Stimulated activated CD4-positive, alpha-beta T cell treated with anti-CD3 and anti-CD28 coated beads, TNF-alpha, amount 100 ng/mL, for 4 hours (primary cell): ENCODE measurements at places on chromosomes 13 and 19.

DNA sequence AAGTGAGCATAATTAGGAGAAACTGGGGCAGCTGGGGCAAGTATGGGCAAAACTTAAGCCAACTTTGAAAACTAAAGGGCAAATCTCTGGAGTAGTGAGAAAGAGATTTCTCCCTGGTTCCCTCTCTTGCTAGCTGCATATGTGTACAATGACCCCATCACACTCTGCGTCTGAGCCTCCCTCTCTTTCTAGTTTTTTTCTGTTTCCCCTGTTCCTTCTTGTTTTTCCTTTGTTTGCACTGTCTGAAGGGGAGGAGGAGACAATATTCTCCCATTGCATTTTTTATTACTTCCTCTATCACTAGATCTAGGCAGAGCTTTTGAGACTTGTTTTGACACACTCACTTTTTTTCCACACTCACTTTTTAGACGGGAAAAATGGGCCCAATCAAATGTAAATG lies 11.2 kb upstream of the CLDN10 start:
- no peak for DNase-seq

DNA sequence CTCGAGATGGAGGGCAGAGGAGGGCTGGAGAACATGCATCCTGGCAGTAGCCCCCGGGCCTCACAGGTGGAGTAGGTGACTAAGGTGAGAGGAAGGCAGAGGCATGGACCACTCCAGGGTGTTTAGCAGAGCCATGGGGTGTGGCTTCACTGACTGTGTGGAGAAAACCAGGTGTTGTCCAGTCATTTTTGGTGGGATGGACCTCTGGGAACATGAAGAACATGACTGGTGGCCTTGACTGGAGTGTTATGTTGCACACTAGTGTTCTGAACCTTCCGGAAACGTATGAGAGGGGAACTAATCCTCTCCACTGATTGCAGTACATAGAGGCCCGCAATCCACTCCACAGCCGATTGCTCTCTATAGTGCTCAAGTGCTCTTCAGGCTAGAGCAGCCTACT lies 16.9 kb downstream of the MED26 start:
- DNase-seq, result no peak

- no peak for DNase-seq
Measured at GRCh38 chr19:2127758-2128157, 23.6 kb downstream of the AP3D1 start.

GRCh38 chr19:5369962-5370367 lies 29.4 kb upstream of the PTPRS start:
- DNase-seq, result peak; percentile 22

GRCh38 chr13:42706286-42706685 lies 75.1 kb upstream of the FAM216B start:
- DNase-seq, result no peak

DNA sequence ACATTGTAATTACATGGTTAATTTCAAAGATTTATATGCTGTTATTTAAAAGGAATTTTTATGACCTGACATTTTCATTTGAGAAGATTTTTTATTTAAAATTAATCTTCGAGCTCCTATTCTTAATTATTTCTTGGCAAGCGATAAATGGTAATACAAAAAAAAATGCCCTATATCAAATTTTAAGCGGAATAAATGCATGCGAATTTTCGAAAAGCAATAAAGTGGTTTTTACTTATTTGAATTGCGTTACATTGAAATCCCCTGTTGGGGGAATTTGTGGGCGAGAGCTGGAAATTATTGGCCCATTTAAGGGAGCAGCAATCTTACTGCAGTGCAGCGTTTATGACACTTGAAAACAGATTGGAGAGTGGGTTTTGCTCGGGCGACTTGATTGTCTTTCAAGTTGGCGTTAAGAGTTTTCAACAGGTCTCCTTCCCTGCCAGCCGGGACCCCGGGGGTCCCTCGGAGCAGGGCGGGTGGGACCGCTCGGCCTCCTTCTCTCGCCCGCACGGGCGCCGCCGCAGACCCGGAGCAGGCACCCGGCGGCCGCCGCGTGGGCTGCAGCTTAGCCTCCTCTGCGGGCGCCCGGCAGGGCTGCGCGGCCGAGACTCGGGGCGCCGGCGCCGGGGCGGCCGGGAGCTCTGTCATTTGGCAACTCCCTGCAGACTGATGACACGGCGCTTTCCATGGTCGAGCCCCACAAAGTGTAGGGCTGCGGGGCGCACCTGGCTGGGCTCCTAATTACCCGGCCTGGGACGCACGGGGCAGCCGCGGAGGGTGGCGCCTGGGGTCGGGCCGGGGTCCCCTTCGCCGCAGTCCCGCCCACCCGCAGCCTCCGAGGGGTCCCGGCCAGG lies 255.1 kb upstream of the SOX21 start:
- no peak for DNase-seq

DNA sequence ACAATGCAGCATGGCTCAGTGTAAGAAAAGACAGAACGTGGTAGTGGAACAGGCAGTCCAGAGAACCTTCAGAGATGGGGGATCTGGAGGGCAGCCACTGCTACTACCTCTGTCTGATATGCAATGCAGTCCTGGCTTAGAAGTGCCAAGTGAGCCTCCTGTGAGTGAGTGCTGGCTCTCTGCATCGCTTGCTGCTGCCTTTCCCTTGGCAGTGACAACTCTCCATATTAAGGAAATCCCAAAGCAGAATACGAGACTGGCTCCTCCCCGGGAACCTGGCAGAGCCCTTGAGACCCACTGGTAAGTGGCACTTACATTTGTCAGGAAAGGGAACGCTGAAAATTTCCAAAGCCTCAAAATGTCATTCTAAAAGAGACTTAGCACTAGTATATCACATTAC lies 7.5 kb downstream of the DOCK9 start:
- no peak for DNase-seq

GRCh38 chr19:34461375-34462100 lies 20.0 kb upstream of the WTIP start:
- no peak for DNase-seq

- DNase-seq, result no peak
Measured at GRCh38 chr13:103996733-103997132, 930.5 kb upstream of the SLC10A2 start.

DNA sequence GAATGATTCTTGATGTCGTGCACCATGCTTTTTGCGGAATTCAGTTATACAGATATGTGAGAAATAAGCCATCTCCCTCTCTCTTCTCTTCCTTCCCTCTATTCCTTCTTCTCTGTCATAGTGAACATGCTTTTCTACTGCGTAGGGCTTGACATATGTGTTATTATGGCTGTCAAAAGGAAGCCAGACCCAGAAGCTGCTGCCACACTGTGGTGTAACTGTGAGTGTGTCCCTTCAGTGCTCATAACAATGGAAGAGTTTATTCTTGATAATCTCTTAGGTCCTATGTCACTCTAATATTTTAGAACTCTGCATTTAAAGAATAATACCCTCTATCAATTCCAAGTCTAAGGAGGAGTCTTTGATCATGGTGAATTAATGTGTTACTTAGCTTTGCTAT lies 208.9 kb upstream of the TMTC4 start:
- DNase-seq, result no peak

- no peak for DNase-seq
Measured at GRCh38 chr13:27556109-27556508, 64.2 kb downstream of the LNX2 start.

DNA sequence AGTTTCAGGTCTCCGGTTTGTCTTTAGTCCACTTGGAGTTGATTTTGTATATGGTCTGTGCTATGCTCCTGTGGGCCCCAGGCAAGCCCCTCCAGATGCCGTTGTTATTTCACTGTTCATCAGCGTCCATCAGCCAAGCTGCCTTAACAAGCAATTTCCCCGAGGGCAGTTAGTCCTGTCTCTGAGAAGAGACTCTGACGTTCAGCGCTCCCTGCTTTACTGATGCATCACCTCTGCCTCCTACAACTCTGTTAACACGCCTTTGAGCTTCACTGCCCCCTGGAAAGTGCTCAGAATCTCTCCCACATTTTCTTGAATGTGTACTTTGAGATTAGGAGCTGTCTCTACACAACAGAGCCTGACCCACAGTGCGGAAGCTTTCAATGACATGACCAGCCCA lies 41.8 kb upstream of the UBAC2 start:
- no peak for DNase-seq

GRCh38 chr13:80006940-80007339 lies 334.0 kb downstream of the SPRY2 start:
- no peak for DNase-seq

GRCh38 chr13:109792416-109793059 lies 6.2 kb upstream of the IRS2 start:
- no peak for DNase-seq

DNA sequence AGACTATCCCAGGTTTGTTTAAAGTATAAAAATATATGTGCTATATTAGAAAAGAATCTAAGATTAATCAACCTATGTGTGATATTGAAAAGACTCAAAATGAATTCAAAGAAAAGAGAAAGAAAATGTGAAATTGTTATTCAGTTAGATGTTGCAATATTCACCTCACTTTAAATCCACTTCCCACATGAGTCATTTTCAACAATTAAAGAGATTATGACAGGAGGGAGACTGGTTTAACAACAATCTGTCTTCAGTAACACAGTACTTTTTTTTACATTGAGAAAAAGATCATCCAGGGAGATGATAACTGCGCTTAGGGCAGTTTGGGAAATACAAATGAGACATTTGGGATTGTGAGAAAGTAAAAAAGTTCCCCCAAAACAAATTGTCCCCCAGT lies 1246.2 kb downstream of the SLITRK1 start:
- no peak for DNase-seq

GRCh38 chr13:87671031-87671752 lies at the start of gene SLITRK5:
Gene SLITRK5 (plus strand): TSS chr13:87671371. CDS start chr13:87675389, 4,018 bp downstream.
- DNase-seq, result no peak

DNA sequence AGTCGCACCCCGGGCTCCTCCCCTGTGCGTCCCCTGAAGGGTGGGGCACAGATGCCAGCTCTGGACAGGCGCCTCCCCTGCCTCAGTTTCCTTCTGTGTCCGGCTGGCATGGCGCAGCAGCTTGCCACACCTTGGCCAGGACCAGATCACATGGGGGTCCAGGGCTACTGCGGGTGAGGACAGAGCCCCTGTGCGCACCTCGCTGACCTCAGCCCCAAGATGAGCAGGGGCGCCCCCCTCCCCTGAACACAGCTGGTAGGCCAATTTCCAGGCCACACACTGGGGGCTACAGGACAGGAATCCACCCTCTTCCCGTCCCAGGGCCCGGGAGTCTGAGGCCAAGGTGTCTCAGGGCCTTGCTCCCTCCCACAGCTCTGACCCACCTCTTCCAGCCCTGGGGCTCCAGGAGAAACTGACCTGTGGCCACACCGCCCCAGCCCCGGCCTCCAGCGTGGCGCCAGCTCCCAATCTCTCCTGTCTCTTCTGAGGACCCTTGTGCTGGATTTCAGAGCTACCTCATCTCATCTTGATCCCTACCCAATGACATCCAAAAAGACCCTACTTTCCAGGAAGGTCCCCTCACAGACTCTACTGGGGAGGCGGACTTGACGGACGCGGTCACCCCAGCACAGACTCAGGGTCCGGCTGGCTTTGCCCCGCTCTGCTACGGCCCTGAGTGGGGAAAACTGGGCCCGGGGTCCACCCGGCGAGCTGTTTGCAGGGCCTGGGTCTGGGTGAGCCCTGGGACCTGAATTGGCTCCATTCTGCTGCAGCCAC lies 28.2 kb downstream of the SBNO2 start:
- DNase-seq, result no peak

DNA sequence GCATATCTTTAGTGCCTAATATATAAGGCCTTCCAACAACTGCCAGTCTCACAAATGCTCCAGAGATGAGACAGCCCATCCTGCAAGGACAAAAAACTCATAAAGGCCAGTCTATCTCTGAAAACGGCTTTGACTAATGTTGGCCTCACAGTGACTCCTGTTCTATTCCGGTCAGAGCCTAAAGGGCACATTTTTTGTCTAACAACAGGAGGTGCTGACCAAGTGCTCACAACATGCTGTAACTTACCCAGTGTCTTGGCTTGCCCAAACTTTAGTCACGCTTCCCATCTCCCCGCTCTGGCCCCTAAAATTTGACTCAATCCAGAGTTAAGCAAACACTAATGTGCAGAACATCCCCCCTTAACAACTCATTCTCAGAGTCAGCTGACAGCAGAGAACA lies 1411.2 kb upstream of the MIR17HG start:
- no peak for DNase-seq

GRCh38 chr13:76523740-76524340 lies 362.4 kb downstream of the KCTD12 start:
- DNase-seq, result no peak

- DNase-seq, result peak; percentile 32
Measured at GRCh38 chr19:35468637-35469036, 20.6 kb downstream of the FFAR2 start.

GRCh38 chr13:37534676-37535075 lies 63.9 kb downstream of the POSTN start:
- DNase-seq, result no peak

- DNase-seq, result no peak
Measured at GRCh38 chr13:43874504-43875092, 4.9 kb downstream of the CCDC122 start.

- no peak for DNase-seq
Measured at GRCh38 chr19:21134934-21135366, 6.9 kb upstream of the ZNF431 start.

- DNase-seq, result peak; percentile 56
Measured at GRCh38 chr19:4186087-4186993, 3.9 kb downstream of the ANKRD24 start.

DNA sequence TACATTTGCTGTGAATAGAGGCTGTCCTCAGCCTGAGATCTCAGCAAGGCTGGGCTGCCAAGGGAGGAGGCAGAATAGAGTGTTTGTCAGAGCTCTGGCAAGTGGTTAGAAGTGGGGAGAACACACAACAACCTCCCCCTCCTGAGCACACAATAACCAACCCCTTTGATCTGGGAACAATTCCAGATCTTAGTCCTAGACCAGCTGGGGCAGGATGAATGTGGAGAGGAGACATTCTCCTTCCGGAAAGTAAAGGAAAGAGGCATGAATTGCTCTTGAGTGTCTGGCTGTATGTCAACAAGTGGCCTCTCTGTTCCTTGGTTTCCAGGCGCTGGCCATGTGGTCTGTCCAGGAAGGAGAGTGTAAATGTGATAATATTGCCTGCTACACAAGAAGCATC lies 114.9 kb upstream of the TMTC4 start:
- DNase-seq, result no peak

DNA sequence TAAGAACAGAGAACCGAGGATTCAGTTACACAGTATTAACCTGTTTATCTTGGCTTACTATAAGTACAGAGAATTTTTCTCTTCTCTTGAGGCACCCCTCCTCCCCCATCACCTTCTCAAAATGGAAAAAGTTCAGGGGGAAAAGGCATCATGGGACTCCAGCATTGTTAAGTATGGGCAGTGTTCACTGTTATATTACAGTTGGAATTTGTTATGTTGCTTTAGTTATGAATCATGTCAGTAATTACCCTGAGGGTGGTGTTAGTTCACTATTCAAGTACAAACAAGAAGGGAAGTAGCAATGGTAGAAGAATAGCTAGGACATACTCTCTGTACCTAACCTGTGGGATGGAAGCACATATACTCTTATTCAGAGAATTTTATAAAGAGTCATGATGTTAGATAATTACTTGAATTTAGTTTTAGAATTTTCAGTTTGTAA lies 12.0 kb downstream of the LPAR6 start:
- no peak for DNase-seq

- DNase-seq, result no peak
Measured at GRCh38 chr19:33177417-33177979, 16.6 kb upstream of the LRP3 start.

GRCh38 chr13:20105161-20105689 lies 55.6 kb downstream of the GJA3 start:
- DNase-seq, result no peak
